ENCODE measurements at places on chromosomes 13 and 19.

DNA sequence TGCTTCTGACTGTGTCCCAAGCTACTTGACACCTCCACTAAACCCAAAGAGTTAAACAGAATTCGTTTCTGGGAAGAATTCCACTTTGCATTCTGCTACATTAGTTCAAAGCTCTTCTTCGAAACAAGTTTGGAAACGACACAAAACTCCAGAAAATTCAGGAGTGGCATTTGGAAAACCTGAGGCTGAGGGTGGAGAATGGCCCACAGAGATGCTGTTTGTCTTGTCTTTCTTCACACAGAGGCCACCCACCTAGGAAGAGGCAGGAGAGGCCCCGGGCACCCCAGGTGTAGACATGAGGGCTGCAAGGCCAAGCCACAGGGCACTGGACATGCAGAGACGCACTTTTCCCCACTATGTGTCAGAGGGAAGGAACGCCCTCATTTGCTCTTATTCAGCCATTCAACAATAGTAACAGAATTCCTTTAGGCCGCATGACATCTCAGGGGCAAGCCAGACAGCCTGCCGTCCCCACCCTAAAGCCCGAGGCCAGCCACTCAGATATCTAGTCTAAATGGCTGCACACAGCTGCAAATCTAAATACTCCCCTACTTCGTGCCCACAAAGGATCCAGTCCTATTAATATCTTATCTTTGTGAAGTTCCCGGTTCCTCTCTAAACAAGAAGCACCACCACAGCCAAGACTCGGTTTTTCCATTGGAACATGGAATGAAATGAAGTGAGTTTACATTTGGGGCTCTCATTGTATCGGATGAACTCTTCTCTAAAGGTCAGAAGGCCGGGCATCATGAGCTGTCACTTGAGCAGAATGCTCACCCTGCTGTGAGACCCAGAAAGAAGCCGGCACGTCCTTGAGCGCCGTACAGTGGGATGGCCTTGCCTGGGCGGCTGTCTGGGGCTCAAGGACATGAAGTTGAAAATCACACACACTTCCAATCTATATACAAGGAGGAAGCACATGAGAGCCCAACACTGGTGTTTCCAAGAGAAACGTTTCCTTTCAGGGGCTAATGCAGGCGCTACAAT lies 19.8 kb downstream of the COL4A1 start:
- no peak for DNase-seq

DNA sequence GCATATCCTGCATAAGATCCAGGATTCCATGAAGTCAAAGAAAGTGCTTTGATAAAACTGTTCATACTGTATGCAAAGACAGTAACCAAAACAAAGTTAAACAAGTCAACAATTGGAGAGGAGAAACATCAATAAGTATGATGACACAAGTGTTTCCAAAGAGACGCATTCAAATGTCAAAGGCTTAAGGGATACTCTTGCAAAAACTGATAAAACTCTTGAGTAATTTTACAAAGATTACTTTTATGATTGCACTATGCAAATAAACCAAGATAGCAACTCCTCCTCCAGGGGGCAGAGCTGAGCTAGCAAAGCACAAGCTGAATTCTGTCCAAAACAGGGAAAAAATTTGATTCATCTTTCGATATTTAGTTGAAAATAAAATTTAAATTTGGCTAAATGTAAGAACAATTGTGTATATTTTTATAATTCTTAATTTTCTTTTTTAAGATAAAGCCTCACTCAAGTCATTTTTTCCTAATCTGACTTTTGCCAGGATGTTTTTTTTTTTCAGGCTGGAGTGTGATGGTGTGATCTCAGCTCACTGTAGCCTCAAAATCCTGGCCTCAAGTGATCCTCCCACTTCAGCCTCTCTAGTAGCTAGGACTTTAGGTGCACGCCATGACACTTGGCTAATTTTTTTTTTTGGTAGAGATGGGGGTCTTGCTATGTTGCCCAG lies 84.0 kb downstream of the MZT1 start:
- peak; percentile 22 for DNase-seq

DNA sequence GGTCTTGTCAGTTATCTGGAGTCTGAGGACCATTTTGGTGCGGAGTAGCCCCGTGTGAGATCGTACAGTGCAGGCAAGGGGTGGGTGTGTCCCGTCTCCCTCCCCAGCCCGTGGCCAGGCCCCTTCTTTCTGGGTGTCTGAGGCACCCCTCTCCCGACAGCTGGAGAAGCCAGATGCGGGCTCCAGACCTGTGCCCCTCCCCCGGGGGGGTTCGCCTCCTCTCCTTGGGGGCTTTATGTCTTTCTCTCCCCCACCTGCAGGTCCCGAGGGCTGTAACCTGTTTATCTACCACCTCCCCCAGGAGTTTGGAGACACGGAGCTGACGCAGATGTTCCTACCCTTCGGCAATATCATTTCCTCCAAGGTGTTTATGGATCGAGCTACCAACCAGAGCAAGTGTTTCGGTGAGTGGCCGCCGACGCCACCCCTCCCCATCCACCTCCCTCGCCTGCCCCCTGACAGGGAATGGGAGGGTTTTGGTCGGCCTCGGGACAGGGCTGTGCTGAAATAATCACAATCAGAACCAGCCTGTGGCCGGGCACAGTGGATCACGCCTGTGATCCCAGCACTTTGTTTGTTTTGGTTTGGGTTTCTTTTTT lies 65.6 kb downstream of the CELF5 start:
- DNase-seq, result no peak

DNA sequence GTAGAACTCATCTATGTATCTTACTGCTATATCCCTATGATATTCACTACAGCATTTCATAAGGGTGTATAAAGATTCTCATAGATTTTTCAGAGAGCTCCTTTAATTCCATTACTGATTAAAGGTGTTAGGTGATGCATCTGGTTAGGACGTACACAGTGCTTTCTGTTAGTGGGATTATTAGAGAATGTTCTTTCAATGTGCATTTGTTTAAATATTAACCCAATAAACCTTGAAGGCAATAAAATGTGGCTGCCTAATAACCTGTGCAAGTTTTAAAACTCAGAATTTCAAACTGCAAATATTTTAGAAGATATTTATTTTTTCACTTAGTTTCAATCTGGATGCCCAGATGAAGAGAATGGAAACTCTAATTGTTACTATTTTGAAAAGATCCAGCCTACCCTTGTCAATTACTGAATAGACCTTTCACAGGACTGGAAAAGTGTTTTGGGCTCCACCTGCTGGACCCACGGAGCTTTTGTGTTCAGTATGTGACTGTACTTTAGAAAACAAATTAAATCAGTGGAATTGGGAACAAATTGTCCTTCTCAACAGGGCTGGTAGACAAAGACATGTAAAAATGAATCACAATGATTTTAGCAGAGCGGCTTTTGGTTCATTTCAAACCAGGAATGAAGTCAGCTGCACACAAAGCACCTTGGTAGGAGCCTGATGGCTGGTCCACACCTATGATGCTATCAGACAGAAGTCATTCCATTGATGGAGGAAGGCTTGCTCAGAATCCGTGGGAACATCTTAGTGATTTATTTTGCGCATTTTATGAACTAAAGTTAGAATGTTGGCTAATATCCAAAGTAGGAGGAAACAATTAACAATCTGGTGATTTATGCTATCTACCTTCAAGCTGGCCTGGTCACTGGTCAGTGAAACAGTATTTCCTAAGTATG lies 89.4 kb upstream of the RAP2A start:
- DNase-seq, result peak; percentile 65

DNA sequence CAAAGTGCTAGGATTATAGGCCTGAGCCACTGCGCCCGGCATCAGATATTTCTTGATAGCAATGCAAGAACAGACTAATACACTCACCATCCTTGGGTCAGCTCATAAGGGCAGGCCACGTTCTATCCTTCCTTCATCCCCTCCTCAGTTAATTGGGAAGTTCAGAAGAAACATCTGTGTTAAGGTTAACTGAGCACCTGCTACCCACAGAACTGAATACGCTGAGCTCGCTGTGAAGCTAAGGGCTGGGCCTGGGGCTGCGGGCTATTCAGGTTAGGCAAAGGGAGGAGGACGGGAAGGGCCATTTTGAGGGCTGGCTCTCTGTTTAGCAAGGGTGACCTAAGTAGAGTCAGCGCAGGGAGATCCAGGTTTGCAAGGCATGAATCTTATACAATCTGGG lies 43.0 kb upstream of the UQCRFS1 start:
- DNase-seq, result no peak

DNA sequence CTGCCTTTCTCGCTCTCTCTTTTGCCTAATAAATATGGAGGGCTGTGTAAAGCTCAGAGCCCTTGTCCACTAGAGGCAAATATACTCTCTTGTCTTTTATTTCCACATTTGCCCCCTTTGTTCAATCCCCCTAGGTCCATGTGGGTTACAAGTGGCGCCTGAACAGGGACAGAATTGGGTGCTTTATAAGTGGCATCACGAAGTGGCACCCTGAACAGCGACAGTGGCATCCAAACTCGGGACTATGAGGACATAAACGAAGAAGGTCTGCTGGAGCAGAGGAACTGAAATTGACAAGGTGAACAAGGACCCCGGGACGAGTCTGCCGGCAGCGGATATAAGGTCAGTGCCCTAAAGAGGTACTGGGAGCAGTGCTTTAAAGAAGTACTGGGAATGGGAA lies 4.3 kb upstream of the ZNF610 start:
- DNase-seq, result peak; percentile 9

DNA sequence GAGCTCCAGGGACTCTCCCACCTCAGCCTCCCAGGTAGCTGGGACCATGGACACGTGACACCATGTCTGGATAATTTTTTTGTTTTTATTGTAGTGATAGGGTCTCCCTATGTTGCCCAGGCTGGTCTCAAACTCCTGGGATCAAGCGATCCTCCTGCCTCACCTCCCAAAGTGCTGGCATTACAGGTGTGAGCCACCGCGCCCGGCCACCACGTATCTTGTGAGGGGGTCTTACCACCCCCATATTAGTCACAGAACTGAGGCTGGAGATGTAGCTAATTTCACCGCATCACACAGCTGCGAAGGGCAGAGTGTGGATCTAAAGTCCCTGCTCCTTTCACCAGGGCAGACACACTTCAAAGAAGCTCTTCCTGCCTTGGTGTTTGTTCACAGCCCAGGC lies 211.8 kb upstream of the SOX1 start:
- DNase-seq, result no peak

DNA sequence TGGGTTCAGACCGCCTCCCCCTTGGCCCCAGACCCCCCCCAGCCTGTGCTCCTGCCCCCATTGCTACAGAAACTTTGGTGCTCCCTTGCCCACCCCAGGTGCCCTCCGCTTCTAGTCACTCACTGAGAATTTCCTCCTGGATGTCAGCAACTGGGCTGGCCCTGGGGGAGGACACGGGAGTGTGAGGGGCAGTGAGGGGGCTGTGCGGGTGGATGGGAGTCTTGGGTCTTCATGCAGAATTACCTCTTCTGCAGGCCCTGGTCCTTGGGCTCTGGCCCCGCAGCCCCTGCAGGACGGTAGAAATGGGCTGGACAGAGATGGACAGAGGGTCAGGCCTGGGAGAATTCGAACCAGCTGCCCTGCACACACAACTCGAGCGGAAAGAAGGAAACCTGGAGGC lies 4.8 kb downstream of the LILRB5 start:
- no peak for DNase-seq

All from fibroblast of skin of right biceps (primary cell).